GOT3 (cell line): ENCODE measurements at places on chromosomes 11 and 22.

GRCh38 chr11:5505363-5506048 is 4.3 kb downstream of the UBQLN3 start:
- DNase-seq = no peak

DNA sequence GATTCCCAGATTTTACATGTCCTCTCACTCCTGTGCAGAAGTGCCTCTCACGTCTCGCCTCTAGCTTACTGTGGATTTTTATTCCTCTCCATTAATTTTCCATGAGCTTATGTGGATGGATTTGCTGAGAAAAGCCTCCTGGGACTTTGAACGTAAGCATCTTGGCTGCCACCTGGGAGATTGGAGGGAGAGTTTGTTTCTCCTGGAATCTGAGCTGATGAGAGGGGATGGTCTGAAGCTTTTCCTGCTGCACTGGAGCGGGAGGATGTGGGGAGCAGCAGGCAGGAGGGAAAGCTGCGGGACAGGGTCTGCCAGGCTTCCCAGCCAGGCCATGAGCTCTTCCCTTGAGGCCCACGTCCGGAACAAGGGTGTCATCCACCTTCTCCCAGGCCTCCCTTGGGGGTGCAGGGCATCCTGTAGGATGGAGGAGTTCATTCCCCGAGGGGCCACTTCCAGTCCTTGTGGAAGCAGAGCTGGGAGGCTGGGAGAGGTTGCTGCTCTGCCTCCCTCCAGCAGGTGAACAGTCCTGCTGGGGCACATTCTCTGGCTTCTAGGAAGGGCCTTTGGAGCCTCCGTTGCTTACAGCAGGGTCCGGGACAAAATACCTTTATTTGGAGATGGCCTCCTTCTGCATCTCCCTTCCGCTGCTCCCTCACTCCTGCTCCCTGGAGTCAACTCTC is 3.6 kb upstream of the SHANK2 start:
- DNase-seq = no peak

- DNase-seq = no peak
Observed at GRCh38 chr11:71283971-71284441, 31.6 kb upstream of the SHANK2 start.

GRCh38 chr11:36346562-36347383 is 50.7 kb downstream of the PRR5L start:
- no peak for DNase-seq

DNA sequence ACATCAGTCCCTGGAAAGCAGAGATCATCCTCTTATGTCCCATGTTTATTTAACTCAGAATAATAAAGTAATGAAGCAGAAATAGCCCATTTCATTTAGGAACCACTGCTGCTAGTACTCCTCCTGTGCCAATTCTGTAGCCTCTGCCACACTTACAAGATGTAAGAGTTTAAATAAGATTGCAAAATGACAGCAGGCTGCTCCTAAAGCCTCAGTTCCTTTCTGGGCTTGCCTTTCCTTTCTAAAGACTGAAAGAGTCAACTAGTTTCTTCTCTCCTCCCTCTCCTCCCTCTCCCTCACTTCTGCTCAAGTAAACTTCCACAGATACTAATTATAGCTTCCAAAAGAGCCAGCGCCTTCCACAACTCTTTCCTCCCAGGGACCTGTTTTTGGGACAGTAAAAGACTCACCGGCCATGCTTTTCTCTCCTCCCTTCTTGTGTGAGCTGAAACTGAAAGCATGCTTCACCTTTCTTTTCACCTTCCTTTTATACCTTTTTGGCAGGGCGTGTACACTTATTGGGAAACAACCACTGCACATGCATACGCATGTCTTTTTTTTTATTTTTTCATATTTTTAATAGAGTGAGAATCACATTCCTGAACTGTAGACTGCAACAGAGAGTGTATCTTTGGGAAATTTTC is 26.1 kb upstream of the CARD16 start:
- no peak for DNase-seq

GRCh38 chr11:94941131-94941530 is 32.2 kb downstream of the CWC15 start:
- DNase-seq = no peak

- DNase-seq = no peak
Observed at GRCh38 chr11:75826461-75827230, 11.6 kb downstream of the UVRAG start.
